ENCODE measurements at places on chromosomes 3 and 15.

- DNase-seq: no peak
These were observed 14.1 kb downstream of the TMEM207 start for GRCh38 chr3:190435618-190436017.

DNA sequence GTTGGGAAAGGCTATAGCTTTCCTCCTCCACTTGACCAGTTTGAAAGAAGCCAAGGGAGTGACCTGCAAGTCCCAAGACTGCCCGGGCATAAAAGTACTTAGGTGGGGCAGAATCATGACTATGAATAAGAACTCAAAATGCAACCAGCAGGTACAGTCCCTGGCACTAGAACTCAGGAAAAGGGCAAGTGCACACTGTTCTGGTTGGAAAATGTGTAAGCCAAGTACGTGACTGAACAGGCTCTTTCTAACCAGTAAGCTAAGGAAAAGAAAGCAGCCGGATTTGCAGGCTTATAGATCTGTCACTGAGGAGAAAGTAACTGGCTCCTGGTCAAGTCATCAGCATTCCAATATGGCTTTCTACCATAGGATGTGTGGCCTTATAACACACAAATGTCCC is 101.2 kb upstream of the SLC4A7 start:
- no peak for DNase-seq

GRCh38 chr3:194469977-194470376 is 16.8 kb downstream of the ATP13A3 start:
- DNase-seq: no peak

DNA sequence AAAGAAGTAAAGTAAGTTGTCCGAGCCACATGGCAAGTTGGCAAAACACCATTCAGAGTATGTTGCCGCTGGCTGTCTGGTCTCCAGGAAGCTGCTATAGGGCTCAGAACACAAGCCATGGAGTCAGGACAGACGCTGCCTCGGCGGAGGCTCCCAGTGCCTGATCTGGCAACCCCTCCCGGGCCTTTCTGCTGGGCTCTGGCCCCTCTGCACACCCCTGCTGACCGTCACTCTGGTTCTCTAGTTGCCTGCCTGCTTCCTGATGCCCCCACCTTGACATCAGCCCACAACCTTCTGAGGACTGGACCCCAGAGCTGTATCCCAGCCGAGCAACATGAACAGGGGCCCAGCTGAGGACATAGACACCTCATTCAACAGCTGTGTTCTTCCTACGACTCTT is 39.1 kb downstream of the MGLL start:
- DNase-seq: no peak

DNA sequence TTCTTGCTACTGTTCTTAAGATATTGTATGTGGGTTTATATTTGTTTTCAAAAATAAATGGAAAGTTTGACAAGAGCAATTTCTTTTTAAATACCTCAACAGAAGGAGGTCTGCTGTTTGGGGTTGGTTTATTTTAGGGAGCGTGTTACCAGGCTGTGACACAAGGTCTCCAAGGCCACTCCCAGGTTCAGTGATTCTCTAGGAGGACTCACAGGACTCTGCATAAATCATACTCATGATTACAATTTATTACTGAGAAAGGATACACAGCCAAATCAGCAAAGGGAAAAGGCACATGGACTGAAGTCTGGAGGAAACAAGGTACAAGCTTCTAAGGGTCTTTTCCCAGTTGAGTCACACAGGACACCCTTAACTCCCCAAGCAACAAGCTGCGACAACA is 18.8 kb upstream of the MFSD1 start:
- DNase-seq: no peak

DNA sequence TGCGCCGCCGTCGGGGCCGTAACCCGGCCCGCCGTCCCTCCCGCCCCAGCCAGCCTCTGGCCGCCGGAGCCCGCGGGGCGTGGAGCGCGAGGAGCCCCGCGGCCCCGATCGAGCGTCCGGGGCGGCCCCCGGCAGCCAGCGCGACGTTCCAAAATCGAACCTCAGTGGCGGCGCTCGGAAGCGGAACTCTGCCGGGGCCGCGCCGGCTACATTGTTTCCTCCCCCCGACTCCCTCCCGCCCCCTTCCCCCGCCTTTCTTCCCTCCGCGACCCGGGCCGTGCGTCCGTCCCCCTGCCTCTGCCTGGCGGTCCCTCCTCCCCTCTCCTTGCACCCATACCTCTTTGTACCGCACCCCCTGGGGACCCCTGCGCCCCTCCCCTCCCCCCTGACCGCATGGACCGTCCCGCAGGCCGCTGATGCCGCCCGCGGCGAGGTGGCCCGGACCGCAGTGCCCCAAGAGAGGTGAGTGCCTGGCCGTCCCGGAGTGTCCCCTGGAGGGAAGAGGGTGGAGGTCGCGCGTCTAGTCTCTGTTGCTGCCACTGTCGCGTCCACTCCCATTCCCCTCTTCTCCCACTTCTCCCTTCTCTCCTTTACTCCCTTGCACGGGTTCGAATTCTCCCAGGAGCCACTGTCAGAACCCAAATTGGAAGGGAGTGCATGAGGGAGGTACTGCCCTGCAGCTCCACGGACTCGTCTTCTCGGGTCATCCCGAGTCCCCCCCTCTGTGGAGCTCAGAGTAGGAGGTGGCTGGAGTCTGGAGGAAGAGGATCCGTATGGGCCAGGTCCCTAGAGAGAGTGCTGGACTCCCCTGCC is 585 bp downstream of the CSK start:
- peak; percentile 57 for DNase-seq

GRCh38 chr3:66655671-66656070 is 154.8 kb upstream of the LRIG1 start:
- no peak for DNase-seq

DNA sequence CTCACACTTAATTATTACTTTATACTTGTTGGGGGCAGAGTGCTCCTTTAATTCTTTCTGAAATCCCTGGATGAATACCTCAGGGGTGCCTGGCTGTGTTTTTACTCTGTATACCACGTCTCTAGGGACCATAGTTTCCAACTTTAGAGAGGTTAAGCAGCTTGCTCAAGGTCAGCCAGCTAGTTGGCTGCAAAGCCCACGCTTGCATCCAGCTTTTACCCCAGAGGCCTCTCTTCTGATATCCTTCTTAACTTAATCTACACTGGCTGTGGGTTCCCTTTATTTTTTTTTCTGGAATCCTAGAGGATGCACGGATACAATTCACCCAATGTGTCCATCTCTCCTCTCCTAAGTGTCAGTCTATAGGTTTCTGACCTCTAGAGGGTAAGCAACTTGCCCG is 1.4 kb downstream of the PDZRN3 start:
- DNase-seq: no peak

- DNase-seq: no peak
These were observed 50.2 kb downstream of the RARB start for GRCh38 chr3:25478211-25478757.

DNA sequence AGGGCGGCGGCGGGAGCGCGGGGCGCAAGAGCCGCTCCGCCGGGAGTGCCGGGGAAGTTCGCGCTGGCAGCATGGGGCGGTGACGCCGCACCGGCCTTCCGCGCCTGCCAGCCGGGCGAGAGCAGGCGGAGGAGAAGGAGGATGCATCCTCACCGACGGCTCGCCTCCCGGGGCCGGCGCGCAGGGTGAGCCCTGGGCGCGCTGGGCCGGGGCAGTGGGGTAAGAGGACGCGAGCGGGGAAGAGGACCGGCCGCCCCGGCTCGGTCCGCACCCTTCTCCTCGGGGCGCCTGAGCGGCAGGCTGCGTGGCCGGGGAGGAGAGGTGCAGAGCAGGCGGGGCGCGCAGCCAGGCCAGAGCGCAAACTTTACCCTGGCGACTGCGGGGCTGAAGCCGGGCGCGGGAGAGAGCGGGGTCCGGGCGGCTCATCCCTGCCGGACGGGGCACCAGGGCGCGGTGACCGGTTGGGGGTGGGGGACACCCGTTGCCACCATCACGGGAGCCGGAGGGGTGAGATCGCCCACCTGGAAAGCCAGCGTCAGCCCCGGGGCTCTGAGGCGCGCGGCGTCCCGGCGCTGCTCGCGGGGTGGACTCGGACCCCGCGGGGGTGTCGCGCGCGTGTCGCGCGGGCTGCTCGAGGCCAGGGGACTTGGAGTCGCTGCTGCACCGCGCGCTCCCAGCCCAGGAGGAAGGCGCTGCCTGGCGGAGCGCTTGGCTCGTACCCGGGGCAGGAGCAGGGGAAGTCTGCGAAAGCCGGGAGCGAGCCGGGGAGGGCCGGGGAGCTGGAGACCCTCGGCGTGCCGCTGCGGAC is 542 bp downstream of the GABRA5 start:
- no peak for DNase-seq

- no peak for DNase-seq
These were observed 75.4 kb upstream of the RGMA start for GRCh38 chr15:93164409-93164808.

GRCh38 chr3:107496855-107497254 is 25.9 kb upstream of the BBX start:
- no peak for DNase-seq

DNA sequence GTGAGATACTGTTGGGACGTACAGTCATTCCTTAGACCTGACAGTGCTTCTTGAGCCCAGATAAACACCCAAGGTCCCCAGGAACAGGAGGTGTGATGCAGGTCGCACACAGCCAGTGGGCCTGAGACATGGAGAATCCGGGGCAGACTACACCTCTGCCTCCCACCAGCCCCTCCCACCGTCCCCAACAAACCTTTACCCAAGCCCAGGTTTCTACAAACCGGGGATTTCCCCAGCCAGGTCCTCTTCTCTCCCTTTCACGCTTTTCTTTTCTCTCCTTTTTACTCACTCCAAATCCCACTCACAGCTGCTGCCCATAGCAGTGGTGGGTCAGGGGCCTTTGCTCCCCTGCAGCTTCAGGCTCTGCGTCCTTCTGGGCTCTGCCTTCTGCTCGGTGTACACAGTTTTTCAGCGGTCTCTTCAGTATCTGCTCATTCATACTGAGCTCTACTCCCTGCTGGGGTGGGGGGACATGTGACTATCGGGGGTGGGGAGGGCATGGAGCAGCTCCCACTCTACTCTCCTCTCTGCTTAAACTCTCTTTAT is 4.8 kb upstream of the PCSK6 start:
- DNase-seq: no peak

- DNase-seq: no peak
These were observed 759 bp downstream of the AMOTL2 start for GRCh38 chr3:134373271-134374104.

DNA sequence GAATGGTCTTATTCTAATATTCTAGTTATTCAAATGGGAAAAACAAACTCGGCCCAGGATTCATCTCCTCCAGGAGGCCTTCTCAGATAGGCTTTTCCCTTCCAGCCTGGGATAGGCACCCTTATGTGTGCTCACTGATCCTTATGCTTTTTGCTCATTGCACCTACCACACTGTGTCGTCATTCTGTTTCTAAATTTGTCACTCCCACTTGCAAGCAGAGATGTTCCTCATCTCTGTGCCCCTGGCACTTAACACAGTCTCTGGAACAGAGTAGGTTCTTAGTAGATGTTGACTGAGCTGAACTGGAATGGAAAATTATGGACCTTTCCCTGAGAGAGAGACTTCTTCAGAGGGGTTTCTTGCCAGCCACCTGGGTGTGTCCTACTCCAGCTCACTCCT is 18.7 kb upstream of the SPG11 start:
- DNase-seq: no peak

GRCh38 chr3:52983336-52983807 is 62.5 kb downstream of the SFMBT1 start:
- DNase-seq: peak; percentile 32

GRCh38 chr3:107268469-107268868 is 108.8 kb upstream of the CCDC54 start:
- DNase-seq: no peak

GRCh38 chr3:66492071-66492470 is 8.8 kb downstream of the LRIG1 start:
- DNase-seq: no peak

GRCh38 chr15:80778621-80778963 is 578 bp upstream of the CEMIP start:
- no peak for DNase-seq

- DNase-seq: no peak
These were observed 360.2 kb downstream of the MAGI1 start for GRCh38 chr3:65678516-65678915.

DNA sequence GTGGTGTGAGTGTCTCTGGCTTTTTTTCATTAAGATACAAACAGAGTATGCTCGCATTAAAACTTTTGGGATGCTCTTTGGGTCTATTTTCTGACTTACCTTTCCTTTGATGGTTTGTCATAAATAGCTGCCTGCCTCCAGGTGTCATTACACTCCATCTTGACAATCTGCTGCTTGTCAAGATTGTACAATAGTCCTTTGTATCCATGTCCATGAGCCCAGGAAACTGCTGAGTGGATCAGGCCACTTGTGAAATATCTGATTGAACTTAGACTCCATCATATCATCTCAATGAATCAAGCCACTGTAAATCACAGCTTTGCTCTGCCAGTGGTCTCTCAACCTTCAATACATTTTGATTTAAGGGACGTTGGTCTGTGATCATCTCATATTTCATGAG is 135.2 kb downstream of the ECT2 start:
- no peak for DNase-seq

GRCh38 chr3:101011136-101011535 is 17.9 kb upstream of the ABI3BP start:
- DNase-seq: no peak

GRCh38 chr3:115165701-115166100 is 18.6 kb upstream of the ZBTB20 start:
- no peak for DNase-seq

- no peak for DNase-seq
These were observed 45.0 kb upstream of the FGF12 start for GRCh38 chr3:192772240-192772894.

DNA sequence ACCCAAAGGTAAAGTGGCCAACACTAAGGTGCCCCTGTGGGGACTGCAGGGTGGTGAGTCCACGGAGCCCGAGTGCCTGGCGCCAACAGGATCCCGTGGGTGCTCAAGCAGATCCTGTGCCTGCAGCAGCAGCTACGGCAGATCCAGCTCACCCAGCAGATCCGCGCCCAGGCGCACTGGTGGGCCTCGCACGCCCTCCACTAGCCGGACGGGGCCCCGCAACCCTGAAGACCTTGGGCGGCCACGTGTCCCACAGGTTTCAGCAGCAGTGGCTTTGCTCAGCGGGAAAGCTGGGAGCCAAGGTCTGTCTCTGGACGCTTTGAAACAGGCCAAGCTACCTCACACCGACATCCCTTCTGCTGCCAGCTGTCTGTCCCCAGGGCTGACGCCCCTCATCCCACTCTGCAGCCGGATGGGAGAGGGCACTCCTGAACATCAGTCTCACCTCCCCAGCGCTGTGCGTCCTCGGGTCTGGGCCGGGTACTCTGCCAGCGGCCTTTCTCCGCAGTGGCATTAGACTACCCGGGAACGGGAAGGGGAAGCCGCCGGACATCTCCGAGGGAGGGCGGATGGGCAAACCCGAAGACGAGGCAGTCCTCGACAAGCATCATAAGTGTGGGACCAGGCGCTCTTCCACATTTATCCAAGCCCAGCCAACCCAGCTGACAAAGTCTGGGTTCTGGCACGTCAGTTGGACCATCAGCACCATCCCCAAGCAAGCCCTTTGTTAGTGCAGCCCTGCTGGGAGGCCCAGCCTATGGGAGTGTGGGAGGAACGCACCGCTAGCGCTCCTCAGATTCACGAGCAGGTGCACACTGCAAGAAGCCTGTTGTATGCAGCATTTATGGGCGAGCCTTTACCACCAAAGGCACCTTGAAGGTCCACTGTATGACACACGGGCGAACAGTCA is 212.6 kb upstream of the UBE2E2 start:
- DNase-seq: no peak

Measured in activated T-helper 1 cell treated with Interleukin-2 at 50 U/mL for 16 hours (primary cell).